ENCODE measurements at places on chromosomes 3 and 15.

DNA sequence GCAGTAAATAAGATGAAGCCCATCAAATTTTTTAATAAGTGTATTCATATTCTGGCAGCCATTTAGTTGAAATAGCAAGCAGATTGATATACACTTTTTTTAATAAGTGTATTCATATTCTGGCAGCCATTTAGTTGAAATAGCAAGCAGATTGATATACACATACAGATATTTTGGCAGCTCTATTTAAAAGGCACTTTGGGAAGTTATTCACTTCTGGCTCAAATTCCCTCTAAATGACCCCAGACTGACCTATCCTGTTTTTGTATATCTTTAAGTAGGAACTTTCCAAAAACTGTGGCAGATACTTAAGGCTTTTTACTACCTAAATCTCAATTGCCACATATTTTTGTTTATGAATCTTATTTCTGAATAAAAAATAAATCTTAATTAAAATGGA, 122.3 kb downstream of the PLD1 start:
- no peak for DNase-seq

DNA sequence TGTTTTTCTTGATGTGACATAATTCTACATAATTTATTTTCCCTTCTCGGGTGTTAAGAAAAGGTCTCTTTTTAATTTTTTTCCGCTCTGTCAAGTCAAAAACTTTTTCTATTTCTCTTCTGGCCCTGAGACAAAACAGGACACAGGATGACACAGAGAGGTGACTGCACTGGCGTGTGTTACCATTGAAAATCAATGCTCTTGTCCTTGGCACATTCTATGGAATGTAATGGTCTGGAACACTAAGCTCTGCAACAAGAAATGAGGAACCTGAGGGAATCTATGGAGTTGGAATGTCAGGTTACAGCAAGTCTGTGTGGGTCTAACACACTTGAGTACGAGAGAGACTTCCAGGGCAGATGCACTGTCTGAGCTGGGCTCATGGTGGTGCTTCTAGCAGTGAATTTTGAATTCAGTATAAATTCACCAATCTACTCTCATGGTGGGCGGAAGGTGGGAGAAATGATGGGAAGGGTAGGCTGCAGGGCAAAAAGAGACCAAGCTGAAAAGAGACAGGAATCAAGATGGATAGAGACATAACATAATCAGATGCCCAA, 508.3 kb downstream of the TUSC7 start:
- no peak for DNase-seq

DNA sequence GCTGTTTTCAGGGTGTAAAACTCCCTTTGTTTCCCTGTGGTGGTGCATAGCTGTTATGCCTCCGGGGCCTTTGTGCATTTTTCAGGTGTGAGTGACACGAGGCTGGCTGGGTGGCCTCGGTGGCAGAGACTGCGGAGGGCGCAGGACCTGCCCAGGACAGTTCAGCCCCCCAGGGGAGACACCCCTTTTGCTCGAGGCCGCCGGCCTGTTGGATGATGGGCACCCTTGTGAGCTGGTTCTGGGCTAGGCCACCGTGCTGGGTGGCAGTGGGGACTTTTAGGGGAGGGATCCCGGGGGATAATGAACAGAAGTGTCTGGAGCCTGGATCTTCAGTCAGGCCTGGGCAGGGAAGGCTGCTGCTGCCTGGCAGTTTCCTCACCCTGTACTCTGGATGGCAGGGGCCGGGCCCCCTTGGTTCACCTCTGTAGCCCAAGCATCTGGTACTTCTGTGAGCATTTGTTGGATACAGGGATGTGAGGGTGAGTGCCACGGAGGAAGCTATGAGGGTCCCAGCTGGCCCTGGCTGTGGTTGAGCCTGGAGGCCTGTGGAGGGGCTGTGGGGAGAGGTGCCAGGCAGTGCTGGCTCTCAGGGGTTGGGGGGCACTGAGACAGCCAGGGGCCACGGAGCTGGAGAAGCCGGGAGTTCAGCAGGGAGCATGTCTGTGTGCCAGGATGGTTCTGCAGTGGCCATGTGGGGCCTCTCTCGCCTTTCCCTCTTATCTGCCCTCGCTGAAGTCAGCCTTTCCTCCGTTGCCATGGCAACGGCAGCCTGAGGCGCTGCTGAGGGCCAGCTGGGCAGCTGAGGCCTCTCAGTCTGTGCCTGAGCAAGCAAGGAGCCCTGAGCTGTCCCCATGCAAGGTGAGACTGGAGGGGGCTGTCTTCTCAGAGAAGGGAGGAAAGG, 49.0 kb downstream of the KY start:
- no peak for DNase-seq

DNA sequence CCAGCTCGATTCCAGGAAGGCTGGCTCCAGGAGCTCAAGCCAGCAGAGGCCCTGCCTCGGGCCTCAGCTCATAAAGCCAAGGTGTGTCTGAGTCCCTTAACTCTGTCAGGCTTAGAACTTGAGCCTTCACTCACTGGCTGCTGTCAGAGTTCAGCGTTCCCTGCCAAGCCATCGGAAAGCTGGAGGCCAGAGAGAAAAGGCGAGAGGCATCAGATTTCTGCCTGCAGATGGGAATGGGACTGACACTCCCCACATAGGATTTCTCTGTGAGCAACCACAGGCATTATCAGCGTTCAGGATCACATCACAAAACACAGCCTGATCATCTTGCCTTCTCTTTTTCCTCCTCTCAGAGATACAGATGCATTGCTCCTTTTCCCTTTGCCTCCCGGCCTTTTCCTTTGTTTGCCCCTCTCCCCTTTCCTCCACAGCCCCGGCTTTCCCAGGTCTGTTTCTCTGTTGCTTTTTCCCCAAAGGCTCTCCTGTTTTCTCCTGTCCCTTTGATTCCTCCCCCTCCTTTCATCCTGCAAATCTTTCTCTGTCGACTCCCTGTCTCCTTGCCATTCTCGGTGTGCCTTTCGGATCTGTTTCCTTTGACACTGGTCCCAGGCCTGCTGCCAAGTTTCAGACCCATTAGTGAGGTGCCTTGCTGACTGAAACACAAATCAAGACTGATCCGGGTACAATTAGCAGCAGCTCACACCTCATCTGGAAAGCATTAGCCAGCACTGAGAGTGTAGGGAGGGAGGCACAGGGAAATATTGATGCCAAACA, 44.5 kb upstream of the BOC start:
- no peak for DNase-seq

Data from stimulated activated CD8-positive, alpha-beta memory T cell treated with anti-CD3 and anti-CD28 coated beads, Interleukin-12 subunit alpha, Interleukin-12 subunit beta, amount 100 ng/mL, for 4 hours (primary cell).